ENCODE measurements at places on chromosomes 16 and 17.
A peak's percentile ranks its signal among the peaks of the same experiment; 100 is the strongest.

GRCh38 chr17:80104321-80104955 lies 3.1 kb downstream of the GAA start:
- DNase-seq = no peak

- DNase-seq = no peak
These were observed 34.8 kb upstream of the FBXO47 start for GRCh38 chr17:39001703-39002637.

DNA sequence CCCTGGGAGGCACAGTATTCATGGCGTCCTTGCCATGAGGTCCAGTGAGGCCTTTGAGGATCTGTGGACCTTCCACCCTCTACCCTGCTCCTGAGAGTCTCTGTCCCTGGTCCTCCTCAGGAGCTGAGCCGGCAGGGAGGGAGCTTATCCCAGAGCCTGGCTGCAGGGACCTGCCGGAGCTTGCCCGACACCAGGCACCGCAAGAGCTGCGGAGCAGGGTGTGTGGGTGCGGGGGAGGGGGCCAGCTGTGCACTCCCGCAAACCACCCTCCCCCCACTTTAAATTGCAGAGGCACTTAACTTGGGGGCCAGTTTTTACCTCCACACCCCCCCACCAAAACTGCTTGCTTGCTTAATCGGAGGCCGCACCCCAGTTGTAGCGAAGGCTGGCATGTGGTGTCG lies 609 bp upstream of the ZNF750 start:
- no peak for DNase-seq

- no peak for DNase-seq
These were observed 241.4 kb upstream of the DYNLRB2 start for GRCh38 chr16:80299416-80299815.

- DNase-seq = no peak
These were observed 1.5 kb downstream of the ZNF319 start for GRCh38 chr16:57998992-57999365.

DNA sequence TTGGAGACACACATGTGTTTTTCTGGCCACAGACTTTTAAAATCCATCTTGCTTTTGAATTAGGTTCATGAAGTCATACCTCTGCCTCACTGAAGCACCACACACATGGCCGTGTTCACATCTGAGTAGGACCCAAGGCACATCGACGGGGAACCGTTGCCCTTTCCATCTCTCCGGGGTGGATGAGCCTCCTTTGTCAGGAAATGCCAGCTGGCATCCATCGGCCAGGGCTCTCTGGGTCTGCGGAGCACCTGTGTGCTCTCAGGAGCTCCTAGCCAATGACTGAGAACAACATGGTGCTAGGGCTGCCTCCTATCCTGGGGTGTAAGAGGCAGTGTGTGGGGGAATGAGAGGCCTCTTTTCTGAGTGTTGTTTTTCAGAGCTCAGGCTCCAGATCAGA lies 24.5 kb upstream of the NKD1 start:
- no peak for DNase-seq

DNA sequence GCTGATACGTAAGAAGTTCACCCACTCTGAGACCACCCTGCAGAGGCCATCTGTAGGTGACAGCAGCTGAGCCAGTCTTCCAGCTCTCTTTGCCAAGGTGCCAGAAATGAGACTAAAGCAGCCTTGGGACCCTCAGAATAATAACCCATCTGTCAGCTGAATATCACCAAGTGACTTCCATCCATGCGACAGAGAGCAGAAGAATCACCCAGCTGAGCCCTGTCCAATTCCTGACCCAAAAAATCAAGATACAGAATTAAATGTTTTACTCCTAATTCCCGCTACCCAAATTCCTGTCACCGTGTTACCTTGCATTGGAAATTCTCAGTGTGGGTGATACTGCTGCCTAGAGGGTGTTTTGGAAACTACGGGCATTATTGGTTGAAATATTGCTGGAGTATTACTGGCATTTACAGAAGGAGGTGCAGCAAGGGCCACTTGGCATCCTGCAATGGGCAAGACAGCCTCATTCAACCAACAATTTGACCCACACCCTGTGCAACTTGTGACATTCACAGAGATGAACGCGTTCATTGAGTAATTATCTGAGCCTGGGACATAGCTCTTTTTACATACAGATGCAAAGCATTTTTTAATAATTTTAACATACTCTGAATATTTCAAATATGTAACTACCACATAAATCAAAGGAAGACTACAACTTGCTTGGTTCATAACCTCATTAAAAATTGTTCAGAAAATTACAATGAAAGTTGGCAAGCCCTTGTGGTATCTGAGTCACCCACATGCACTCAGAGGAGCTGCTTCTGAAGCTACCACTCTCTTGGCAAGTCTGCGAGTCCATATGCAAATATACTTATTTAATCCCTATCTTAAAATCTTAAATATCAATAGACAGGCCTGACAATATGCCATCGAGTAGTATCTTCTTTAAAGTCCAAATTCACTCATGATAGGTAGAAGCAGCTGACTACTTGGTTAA lies 126.6 kb downstream of the C16orf95 start:
- no peak for DNase-seq

- DNase-seq = no peak
These were observed 38.6 kb downstream of the ARHGAP27 start for GRCh38 chr17:45394091-45394490.

- no peak for DNase-seq
These were observed 14.2 kb downstream of the LYRM9 start for GRCh38 chr17:27878776-27879562.

DNA sequence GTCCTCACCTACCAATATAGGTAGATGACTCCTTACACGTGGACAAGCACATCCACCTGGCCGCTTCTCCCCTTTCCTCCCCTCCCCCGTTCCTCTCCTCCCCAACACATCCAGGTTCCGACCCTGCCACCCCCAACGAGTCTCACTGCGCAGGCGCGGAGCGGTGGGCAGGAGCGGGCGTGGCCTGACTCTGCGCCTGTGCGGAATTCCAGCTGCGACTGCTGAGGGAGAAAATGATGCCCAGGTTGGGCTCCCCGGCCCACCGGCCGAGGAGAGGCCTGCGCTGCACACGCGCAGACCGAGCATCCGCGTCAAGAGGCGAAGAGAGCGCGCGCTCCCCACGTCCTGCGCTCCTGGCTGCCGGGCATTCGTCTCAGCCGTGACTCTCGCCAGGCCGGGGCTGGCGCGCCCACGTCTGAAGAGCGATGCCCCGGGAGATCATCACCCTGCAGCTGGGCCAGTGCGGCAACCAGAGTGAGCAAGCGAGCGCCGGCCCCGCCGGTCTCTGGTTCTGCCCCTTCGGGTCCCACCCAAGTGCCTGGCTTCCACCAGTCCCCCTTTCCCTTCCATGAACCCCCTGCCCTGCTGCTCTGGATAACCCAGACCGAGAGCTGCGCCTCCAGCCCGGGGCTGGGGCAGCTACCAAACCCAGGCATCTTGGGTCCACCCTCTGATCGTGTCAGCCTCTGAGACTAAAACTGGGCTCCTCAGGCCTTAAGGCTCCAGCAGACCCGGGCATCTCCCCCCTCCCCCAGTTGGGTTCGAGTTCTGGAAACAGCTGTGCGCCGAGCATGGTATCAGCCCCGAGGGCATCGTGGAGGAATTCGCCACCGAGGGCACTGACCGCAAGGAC lies at the start of gene TUBG2:
Gene TUBG2 (plus strand): TSS at position 206 of the 853 bp plus-strand sequence. CDS start 220 bp downstream, at position 426.
- peak; percentile 87 for DNase-seq

- no peak for DNase-seq
These were observed 33.0 kb upstream of the CCR7 start for GRCh38 chr17:40598301-40598618.

- DNase-seq = no peak
These were observed 294.5 kb downstream of the SNX29 start for GRCh38 chr16:12271006-12271405.

DNA sequence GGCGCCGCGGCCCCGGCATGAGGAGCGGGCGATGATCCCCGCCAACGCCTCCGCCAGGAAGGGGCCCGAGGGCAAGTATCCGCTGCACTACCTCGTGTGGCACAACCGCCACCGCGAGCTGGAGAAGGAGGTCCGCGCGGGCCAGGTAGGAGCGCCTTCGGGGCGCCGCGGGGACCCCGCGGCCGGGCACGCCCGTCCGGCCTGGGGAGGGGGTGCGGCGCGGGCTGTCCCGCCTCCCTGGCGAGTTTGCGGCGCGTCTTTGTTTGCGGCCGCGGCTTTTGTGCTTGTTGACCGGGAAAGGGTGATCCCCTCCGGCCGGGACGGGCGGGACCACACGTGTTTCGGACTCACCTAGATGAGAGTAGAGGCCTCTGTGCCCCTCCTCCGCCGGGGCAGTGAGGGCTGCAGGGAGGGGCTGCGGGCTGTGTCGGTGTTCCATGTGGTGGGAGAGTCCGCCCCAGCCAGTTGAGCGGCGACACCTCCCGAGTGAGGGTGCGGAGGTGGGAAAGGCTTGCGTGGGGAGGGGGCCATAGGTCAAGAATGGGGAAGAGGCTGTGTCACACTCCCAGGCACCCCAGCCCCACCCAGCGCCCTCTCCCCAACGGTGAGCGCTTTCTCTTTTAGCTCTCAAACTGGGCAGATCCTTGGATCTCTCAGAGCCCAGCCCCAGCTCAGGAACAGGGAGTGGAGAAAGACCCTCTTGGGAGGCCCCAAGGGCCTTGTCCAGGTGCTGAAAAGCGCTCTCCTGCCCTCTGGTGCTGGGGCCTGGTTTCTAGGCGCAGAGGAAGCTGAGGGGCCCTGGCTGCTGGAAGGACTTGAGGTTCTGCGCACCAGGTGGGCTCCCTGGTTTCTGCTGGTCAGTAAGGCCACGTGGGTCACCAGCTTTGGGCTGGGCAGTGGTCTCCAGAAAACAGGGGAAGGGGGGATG lies 923 bp downstream of the ANKRD13B start:
- DNase-seq = peak; percentile 28

GRCh38 chr17:75691371-75691791 lies 24.2 kb downstream of the SAP30BP start:
- DNase-seq = peak; percentile 54

DNA sequence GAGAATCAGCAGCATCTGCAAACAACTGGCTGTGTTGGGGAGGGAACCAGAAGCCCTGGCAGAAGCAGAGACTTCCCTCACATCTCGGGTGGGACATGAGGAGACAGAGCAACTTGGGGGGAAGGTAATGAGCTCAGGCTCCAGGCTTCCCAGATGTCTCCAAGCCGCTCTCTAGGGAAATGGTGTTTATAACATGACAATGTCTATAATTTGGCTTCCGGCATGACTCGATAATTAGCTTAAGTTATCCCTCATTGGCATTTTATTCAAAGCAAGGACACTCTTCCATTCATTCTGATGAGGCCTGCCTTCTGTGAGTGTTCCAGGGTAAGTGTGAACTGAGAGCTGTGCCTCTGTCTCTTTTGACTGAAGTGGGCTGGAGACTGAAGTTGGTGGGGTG lies 14.7 kb upstream of the MLLT6 start:
- DNase-seq = no peak

DNA sequence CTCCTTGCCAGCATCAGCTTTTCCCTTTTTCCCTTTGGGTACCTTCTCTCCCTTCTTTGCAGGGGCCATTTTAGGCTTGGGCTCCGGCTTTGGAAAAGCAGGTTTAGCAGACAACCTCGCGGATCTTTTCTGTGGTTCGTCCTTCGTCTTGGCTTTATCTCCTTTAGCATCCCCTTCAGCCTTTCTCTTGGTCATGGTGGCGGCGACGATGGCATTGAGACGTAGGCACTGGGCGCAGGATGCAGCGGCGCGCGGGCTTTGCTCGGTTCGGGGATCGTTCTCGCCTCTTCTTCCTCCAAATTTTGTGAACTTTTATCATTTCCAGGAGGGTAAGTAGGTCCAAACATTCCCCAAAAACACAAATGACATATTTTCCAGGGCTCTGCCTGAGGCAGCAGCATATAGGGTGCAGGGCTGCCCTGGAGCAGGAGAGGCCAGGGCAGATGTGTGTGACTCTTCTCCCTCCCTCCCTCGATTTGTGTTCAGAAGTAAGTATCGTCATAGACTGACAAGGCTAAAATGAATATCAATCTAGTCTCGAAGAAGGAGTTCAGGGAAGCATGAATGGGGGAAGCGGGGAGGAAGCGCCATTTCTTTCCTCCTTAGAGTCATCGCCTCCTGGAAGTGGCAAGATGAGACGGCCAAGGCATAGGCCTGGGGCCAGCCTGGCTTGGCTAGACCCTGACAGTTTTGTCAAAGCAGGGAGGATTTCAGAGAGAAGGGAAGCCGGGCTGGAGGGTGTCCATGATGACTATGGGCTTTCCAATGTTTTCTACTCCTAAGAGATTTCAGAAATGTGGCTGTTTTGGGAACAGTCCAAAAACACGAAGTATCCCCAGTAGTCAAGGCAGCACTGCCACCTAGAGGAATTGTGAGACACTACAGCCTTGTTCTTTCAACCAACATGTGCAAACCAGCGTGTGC lies 13.2 kb downstream of the CHCT1 start:
- DNase-seq = peak; percentile 7

All from hypothalamus (tissue), 51 donors.